WERI-Rb-1 (cell line): ENCODE measurements at places on chromosomes 7 and 10.

GRCh38 chr7:124062171-124062570, 29.3 kb upstream of the TMEM229A start:
- DNase-seq, result no peak

DNA sequence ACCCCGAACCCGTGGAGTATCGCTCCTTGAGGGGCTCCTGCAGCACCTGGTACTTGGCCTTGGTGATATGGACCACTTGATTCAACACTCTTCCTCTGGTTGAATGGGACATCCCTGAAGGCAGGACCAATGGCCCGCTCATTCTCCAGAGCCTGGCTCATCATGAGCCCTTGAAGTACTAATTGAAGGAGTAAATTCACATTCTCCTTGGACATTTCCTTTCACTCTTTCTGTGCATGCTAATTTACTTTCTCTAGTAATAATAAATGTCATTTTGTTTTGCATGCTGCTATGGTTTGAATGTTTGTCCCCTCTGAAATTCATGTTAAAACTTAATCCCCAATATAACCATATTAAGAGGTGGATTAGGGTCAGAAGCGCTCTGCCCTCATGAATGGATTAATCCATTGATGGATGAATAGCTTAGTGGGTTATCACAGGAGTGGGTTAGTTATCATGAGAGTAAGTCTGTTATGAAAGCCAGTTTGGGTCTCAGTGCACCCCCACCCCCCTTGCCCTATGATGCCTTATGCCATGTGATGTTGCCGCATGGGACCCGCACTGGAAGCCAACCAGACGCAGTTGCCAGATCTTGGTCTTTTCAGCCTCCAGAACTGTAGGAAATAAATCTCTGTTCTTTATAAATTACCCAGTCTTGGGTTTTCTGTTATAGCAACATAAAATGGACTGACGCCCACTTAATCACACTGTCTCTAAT, 23.8 kb downstream of the FGFBP3 start:
- DNase-seq, result peak; percentile 76

- DNase-seq, result no peak
These were observed 4.4 kb downstream of the CDK6 start for GRCh38 chr7:92831716-92832533.

- DNase-seq, result no peak
These were observed 15.2 kb upstream of the C10orf67 start for GRCh38 chr10:23359692-23360380.

- DNase-seq, result no peak
These were observed 321.3 kb upstream of the GALNT17 start for GRCh38 chr7:70810558-70811139.
